Fibroblast of lung (primary cell): ENCODE measurements at places on chromosomes 13 and 19. TPM values are rescaled to one million over a fixed set of nuclear protein-coding genes. Genes with fewer than 3 reads are reported as not detected.
A peak's percentile ranks its signal among the peaks of the same experiment; 100 is the strongest.

DNA sequence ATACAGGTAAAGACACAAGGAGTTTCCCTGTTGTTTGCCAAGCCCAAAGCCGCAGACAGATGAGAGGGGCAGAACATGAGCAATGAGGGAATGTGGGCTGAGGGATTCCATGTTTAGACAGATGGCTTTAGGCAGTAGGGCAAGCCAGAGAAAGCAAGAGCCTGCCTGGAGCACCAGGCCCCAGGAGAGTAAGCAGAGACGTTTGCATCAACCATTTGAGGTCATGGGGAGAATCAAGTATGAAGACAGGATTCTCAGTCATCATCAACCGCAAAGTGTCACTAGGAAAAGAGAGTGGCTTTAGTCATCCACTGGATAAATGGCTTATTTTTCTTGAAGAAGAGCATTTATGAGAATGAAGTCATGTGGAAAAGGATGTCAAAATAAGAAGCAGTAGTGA is 184.7 kb downstream of the COG6 start:
- no peaks in the 10 kb centered on the region for H3K4me1 ChIP-seq
- no peak overlapping the region for H3K4me3 ChIP-seq
- H3K36me3 ChIP-seq: no peaks in the 10 kb centered on the region
- no peak overlapping the region for H3K27ac ChIP-seq
- no peak for DNase-seq

DNA sequence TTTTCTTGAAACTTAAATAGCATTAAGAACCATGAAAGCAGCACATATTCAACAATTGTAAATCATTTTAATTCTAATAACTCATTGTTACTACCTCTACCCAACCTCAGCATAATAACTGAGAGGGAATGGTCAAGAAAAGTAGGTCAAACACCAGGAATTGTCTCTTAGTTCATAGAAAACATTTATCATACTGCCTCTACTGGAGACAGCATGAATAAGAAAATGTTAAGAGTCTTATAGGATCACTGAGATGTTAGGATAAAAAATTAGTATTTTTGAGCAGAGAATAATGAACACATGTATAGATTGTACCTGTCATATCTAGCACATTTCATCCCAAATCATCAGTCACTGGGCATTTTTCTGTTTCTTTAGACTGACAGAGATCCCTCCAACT is 515.3 kb downstream of the PCDH9 start:
- H3K27ac ChIP-seq: no peak overlapping the region
- no peaks in the 10 kb centered on the region for H3K36me3 ChIP-seq
- no peaks in the 10 kb centered on the region for H3K4me1 ChIP-seq

DNA sequence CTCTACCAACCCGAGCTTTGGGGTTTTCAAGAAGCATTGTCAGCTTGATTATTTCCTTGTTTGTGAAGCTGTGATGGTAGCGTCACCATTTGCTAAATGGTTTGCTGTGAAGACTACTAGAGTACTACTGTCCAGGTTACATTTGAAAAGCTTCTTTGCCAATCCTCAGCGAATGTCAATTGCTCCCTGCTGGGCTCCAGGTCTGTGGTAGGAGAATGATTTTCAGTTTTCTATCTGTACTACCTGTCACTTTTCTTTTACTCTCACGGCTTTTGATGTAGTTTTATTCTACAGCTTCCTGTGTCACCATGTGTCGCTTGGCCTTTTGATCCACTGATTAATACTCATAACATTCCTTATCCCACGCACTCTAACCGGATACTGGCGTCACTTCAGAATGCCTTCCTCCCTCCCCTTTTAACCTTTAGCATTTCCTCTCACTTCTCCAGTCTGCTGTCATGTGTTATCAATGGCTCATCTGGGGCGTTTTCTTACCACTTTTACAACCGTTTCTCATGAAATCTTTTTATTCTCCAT is 7.5 kb upstream of the GPR183 start:
- no peaks in the 10 kb centered on the region for H3K27me3 ChIP-seq
- H3K36me3 ChIP-seq: no peaks in the 10 kb centered on the region
- no peak overlapping the region for H3K4me3 ChIP-seq
- peaks cover 10% of the 10 kb centered on the region for H3K4me1 ChIP-seq
- peak overlapping the region; percentile 36 for H3K27ac ChIP-seq
- peak; percentile 76 for DNase-seq

DNA sequence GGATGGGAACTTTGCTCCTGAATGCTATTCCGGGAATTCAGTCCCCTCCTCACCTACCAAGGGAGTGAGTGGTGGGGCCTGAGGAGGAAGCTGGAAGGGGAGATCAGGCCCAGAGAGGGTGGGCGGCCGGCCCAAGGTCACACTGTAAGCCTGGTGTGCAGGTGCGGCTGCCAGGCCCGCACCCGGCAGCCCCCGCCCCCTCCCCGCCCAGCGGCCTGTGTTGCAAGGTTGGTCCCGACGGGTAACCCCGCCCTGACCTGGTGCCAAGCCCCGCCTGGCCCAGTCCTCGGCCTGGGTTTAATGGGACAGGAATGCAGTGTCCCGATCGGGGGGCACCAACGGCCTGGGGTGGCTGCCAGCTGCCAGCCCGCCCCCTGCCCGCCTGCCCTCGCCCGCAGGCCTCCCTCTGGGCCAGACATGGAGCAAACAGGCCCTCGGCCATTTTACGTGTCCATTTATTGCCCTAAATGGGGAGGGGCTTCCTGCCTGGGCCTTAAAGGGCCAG is 5.5 kb downstream of the ZBTB7A start:
- no peak overlapping the region for H3K4me3 ChIP-seq
- H3K27ac ChIP-seq: peak overlapping the region; percentile 93
- H3K4me1 ChIP-seq: peaks cover 52% of the 10 kb centered on the region
- H3K27me3 ChIP-seq: no peaks in the 10 kb centered on the region
- no peak for DNase-seq

DNA sequence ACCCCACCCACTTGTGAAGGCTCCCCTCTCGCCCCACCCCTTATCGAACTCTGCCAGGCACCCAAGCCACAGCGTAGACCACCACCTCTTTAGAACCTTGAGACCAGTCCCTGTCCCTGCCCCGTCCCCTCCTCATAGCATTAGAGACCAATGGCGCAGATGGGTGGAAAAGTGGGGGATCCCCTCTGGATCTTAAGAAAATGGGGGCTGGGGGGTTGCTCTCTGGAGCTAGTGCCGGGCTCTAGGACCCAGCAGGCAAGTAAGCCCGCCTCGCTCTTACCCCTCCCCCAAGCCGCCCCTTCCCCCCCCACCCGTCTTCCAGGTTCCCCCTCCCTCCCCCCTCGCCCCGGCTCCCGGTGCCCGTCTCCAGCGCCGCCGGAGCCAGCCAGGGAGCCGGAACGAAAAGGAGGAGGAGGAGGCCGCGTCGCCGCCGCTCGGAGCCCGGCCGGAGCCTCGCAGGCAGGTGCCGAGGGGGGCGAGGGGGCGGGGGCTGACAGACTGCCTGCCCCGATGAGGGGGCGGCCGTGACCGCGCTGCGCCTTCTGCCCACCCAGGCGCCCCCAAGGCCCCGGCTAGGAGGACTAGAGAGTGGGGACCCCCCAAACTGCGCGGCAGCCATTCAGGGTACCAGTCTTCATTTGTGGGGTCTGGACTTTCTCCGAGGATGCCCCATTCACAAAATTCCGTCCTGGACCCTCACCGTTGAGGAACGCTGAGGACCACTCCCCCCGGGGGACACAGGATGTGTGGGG is at the start of gene SPRED3:
Gene SPRED3, plus strand, starts transcription at position 349 of the 752 bp plus-strand sequence. CDS start 1,606 bp downstream, outside the sequence.
- H3K27ac ChIP-seq: peak within 1 kb of the TSS; percentile 94
- peak within 1 kb of the TSS; percentile 96 for H3K4me3 ChIP-seq
- peak; percentile 70 for DNase-seq

SH2D3A gene
- not detected in 2 replicates for total RNA-seq

FAM83E gene
- total RNA-seq: 0.50 and 1.0 TPM in 2 replicates

APOC4 gene
- total RNA-seq: not detected in 2 replicates

DACT3 gene
- total RNA-seq: 4.1 and 5.6 TPM in 2 replicates
